ENCODE measurements at places on chromosomes 1 and 21.

GRCh38 chr1:223887747-223888418 lies 42.1 kb upstream of the TP53BP2 start:
- DNase-seq, result no peak

DNA sequence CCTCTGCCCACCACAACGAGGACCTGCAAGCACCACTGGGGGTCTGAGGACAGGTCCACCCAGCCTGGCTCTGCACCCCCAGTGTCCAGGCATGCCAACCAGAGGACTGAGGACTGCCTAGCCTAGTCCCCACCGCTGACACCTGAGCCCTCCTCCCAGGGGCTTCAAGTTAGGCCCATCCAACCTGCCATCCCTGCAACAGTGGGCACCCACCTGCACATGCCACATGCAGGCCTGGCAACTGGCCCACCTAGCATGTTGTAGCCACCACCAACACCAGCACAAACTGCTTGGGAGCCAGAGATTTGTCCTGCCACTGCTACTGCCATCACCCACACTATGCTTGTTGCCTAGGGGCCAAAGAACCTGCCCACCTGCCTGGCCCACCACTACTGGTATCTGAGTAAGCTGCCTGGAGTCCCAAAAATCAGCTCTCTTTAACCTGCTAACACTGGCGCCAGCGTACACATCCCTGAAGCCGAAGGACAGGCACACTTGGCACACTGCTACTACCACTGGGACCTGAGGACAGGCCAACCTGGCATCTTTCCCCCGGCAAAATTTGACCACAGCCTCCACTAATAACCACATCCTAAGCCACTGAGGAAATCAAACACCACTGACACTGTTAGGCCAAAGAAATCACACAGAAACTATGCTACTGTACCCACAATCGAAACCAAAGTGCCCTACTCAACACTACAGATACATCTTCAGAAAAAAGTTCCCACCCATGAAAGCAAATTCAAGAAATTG lies 61.5 kb downstream of the PSMG1 start:
- no peak for DNase-seq

GRCh38 chr1:186948535-186948934 lies 119.8 kb downstream of the PLA2G4A start:
- DNase-seq, result no peak

- DNase-seq, result no peak
These were observed at the start of gene KCNK1 for GRCh38 chr1:233613252-233614172. Gene KCNK1, plus strand, starts transcription at chr1:233614106. Its CDS starts 66 bp downstream, at chr1:233614172.

GRCh38 chr1:96764469-96764868 lies 42.9 kb downstream of the PTBP2 start:
- DNase-seq, result no peak

All from NCI-H524 treated with DMSO at 0.1 percent for 48 hours (cell line).